ENCODE measurements at places on chromosomes 6 and 20.

DNA sequence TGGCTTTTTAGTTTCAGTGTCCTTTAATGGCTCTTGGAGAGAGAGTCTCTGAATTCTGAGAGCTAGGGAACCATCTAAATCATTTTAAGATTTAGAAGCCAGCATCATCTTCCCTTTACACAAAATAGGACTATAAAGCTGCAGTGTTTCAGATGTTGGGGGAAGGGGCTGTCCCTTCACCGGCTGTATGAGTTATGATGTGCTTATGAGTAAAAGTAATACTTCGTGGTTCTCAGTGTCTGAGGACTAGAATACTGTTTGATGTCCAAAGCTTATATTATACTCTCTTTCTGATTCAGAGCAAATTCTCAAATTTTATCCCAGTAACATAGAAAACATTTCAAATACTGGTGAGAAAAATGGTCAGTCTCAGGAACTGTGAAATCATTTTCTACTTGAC is 63.5 kb upstream of the FAM8A1 start:
- DNase-seq: no peak

DNA sequence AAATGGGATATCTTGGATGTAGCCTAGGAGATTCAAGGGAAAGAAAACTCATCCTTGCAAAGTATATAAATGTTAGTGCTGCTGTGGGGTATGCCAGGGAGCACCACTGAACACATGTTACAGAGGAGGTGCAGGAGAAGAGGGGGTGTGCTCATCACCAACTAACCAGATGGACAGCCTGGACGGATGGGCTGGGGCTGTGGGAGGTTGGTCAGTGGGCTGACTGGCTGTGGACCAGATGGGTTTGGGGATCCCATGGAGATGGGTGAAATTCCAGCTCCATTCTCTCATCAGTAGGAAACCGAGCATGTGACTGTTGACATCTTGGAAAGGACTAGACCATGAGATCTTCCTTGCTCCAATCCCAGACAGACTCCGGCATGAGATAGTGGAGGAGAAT is 201.0 kb downstream of the LRFN2 start:
- DNase-seq: no peak

- DNase-seq: no peak
These were observed 196.4 kb upstream of the ZNF184 start for GRCh38 chr6:27669295-27669623.

DNA sequence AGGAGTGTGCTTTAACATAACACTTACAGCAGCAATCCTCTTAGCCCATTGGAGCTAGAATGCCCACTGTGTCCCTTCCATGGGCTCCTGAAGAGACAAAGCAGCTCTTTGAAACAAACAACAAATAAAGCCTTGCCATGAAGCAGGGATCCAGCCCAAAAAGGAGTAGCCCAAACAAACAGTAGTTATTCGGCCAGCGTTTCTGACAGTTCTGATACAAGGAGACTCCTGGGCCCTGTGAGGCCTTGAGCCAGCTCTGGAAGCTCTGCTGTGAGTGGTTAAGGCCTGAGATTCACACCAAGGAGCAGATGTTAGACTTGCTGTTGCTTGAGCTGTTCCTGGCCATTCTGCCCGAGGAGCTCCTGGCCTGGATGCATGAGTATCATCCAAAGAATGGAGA is 16.9 kb upstream of the ZSCAN16 start:
- peak; percentile 35 for DNase-seq

DNA sequence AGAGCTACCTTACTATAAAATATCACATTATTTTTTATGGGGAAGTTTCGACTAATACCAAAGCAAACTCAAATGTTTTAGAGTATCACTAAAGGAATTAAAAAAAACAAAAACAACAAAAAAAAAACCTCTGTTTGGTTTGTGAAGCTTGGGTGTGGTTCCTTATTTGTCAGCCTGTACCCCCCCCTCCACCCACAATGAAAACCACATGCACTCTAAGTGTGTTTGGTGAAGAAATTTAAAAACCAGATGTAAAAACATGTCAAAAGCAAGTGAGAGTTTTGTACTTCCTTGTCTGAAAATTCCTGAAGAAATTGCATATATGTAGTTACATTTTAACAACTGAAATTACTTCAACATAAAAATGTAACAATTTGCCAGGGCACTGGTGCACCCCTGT is 3.1 kb downstream of the STK38 start:
- DNase-seq: no peak

DNA sequence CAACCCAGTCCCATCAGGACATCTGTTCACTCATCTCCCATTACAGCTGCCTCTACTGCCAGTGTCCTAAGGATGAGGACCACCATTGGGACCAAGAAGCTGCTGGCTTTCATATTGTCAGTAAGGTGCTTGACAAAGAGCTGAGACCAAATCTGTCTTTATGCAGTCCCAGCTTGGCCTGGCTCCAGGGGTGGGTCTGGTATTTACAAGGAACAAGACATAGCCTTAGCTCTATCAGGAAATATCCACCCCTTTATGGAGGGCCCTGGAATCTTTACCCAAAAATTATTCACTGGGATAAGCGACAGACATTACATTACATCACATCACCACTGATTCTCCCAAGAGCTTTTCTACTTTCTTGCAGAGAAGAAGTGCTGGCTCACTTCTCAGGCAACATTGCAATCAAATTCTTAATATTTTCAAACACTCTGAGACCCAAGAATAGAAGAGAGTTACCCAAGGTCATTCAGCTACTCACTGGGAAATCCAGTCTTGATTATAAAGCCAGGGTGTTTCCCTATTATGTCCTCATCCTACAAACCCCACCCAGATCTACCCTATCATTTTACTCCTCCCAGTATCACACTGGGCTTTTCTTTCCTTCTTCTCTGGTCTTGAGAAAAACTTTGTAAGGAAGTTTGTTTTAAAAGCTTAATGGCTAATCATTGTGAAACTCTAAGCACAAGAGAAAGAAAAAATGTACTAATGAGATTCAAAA is 11.5 kb upstream of the PI3 start:
- no peak for DNase-seq

DNA sequence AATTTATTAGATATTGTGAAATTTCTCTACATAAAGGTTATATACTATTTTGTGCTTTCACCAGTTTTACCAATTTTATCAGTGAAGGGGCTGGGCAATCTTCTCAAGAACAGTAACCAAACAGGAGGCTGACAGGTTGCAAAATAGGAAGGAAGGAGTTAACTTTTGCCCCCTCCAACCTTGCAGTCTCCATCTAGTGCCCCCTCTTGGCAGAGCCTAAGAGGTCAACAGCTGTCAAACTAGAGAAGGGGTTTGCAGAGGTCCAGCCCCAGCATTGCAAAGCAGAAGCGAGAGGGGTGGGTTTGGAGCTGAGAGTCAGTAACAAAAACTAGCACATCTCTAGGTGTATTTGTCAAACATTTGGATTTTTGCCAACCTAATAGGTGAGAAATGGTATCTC is 391.0 kb downstream of the CDC5L start:
- DNase-seq: no peak

DNA sequence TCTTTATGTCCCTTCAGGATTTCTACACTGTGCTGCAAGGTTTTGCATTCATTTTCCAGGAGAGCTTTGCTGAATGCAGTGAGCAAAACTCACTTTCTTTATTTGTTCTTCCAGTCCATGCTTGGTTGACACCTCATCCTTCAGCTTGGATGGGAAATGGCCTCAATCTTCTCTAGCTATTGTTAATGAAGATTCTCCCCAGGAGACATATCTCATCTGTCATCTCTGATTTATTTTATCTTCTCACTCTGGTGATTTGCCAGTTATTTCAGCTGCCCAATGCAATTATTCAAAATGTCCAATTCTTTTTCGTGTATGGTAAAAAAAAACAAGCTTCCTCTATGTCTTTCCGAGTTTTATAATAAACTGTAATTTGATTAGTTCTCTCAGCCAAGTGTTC is 77.9 kb upstream of the PAK5 start:
- no peak for DNase-seq

GRCh38 chr6:100370265-100370664 is 94.5 kb downstream of the SIM1 start:
- no peak for DNase-seq

DNA sequence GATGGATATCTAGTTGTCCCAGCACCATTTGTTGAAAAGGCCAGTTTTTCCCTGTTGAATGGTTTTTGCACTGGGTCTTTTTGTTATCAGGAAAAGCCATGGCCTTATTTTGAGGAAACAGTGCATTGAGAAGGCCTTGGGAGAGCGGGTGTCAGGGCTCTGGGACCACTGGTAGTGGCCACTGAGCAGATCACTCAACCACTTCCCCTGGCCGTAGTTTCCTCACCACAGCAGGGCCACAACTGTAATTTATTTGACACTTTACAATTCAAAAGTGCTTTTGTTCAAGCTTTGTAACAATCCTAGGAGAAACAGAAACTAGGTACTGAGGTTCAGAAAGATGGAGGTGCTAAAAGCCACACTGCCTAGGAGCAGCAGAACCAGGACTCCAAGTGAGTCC is 281.8 kb downstream of the GMDS start:
- no peak for DNase-seq

DNA sequence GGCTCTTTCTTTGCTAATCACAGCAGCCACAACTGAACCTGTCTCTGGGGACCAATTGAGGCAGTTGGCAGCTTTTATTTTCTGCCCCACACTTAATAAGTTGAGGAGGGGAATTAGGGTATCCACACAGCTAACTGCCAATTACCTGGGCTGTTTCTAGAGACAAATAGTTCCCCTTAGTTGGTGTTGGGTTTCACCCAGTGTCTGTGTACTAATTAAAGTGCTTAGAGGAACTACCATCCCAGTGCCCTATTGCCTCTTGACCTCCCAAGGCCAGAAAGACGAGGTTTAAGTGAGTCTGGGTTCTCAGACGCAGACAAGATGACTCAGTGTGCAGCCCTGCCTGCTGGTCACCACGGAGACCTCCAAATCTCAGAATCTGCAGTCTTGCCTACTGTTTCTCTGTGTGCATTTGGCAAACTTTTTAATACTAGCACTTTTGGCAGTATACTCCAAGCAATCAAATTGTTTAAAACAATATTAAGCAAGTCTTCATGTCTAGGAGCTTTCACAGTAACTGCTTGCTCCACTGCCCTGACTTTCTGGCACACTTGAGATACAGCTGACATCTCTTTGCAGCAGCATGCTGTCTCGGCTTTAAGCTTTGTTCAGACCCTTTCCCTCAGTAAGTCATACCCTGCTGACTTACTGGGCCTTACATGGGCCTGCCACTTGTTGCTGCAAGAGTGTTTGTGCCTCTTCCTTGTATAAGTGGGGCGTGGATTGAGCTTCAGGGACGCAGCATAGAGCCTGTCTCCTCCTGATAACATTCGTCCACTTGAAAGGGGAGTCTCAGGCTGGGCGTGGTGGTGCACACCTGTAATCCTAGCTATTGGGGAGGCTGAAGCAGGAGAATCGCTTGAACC is 31.9 kb downstream of the STK35 start:
- no peak for DNase-seq

DNA sequence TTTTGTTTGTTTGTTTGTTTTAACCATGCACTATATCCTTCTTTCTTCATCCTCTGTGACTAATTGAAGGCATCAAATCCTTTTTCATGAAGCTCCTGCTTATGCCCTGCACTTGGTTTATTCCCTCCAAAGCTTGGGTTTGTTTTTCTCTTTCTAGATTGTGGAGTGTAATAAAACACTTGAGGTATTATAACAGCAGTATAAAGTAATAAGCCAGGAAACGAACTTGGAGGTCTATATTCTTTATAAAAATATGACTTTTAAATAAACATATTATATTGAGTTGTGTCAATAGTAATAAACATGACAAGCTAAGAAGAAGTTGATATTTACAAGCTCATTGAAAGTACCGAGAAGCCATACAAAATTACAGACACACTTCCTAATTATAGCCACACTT is 659.4 kb downstream of the RFPL4B start:
- DNase-seq: no peak

DNA sequence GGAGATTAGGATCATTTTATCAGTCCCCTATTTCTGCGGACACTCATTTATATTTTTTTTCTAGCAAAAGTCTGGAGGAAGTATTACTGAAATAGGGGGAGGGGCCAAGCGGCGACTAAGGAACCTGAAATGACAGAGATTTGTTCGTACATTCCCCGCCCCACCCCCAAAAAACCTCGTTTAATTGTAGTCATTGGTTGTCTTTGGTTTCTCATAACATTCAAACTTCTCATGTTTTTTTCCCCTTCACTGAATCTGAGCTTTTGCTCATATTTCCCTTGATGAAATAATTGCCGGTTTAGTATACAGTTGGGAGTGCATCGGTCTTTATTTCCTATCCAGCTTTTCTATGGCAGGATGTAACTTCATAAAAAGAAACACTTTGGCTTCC is 768 bp upstream of the FYN start:
- no peak for DNase-seq

DNA sequence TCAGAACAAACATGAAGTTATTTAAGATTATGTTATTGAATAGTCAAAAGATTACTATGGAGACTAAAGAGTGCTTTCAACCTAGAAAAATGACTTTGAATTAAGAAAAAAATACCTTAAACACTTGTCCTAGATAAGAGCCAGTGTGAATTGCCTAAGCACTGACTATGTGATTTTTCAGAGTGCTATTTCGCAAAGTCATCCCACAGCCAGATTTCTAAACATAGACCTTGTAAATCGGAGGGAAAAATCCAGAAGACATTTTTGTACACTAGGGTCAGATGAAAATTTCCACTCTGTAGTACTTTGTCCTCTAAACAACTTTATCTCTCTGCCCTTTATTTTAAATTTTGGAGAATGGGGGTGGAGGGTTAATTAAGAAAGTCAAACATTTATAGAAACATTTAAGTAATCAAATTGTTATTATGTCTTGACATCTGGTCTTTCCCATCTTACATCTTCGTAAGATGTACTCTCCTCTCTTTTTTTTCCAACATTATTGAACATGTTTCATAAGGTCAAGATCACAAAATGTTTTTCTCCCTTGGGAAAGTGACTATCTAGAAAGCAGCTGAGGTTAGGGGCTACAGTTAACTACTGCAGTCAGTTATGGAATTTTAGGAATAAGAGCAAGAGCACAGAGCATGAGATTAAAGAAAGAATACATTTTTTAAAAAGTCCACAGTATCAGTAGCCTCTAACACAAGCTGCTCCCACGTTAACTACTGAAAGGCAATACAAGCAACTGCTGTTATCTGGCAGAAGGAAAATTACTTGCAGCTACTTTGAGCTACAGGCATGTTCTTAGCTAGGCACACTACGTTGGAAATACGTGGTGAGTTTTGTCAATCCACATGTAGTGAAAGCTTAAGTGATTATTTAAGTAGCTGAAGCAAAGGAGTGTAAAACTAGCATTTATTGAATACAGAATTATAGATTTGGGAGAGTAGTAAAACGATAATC is 648.5 kb downstream of the HTR1B start:
- DNase-seq: no peak

DNA sequence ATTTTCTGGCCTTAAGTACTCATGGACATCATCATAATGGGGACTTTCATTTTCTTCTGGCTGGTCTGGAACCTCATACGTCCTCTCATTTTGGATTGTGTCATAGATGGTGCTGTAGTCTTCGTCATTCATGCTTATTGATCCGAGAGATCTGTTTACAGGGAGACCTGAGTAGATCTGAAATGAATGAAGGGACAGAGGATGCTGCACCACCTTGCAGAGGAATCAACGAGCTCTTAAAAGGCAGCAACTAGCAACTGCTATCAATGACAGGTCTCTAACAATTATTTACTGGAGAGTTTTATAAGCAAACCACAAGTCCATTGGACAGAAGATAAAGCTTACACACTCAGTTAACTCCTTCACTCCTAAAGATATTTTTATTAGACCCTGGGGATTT is 49.7 kb upstream of the ENPP4 start:
- DNase-seq: no peak

Measured in hippocampal formation (tissue), 2 donors.